ENCODE measurements at places on chromosomes 13 and 19.

DNA sequence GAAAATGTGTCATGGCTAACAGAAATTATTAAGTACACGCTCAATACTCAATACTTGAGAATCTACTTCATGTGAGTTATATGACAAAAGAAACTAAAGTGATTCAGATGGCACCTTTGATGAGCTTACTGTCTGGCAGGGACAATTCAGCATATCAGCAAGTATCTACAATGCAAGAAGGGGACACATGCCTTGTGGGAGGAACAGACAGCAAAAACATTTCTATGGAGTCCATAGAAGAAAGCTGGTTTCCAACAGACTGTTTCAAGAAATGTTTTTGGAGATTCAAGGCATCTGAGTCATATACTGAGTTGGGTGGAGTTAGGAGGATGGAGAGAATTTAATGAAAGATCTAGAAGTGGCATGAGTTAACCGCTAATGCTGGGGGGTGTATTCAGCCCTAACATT, 54.7 kb downstream of the MBNL2 start:
- no peak for DNase-seq

- no peak for DNase-seq
Observed at GRCh38 chr13:60453490-60453889, 56.5 kb downstream of the TDRD3 start.

GRCh38 chr13:24280720-24281119, 28.7 kb upstream of the C1QTNF9 start:
- no peak for DNase-seq

DNA sequence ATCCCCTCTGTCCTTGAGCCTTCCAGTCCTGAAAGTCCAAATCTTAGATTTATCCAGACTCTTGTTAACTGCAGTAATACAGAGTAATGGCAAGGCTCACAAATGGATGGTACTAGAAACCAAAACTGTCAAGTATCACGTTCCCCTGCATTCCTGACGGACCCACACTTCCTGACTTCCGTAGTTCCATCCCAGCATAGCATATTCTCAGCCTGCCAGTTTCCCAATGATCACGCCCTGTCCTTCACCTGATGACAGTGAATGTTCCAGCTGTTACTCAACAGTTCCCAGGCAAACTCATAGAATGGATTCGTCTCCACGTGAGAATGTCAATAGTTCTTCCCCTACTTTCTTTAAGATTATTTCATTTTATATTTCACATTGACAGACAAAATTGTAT, 33.6 kb downstream of the SLC7A1 start:
- no peak for DNase-seq

GRCh38 chr13:43107780-43108179, 84.4 kb downstream of the DNAJC15 start:
- DNase-seq, result no peak

DNA sequence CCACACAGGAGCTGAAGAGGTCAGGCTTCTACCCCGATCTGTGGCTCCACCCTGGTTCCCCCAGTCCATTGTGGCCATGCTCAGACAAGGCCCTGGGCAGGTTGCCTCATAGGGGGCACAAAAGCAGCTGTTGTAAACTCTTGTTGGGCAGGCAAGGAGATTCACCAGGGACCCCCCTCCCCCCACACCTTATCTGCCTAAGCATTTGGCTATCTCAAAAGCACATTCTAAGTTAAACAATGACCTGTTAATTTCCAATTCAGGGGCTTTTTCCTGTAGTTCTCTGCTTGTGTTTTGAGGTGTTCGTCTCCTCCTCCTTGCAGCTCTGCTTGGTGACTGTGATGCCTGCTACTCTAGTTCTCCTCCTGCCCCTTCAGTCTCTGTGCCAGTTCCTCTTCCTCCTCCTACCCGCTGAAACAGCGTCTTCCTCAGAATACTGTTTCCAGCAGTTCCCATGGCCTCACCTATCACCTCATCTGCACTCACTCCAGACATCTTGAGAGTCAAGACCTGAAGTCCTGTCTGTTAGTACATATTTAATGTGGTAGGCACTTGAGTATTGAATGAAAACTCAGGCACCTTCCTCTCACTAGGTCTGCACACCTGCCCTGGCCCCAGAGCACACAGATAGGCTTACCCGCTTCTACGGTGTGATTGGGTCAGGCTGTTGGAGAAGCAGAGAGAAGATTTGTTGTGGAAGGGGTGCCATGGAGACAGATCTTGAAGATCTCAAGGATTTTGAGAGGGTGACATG, 31.7 kb downstream of the SPATA13 start:
- DNase-seq, result no peak

DNA sequence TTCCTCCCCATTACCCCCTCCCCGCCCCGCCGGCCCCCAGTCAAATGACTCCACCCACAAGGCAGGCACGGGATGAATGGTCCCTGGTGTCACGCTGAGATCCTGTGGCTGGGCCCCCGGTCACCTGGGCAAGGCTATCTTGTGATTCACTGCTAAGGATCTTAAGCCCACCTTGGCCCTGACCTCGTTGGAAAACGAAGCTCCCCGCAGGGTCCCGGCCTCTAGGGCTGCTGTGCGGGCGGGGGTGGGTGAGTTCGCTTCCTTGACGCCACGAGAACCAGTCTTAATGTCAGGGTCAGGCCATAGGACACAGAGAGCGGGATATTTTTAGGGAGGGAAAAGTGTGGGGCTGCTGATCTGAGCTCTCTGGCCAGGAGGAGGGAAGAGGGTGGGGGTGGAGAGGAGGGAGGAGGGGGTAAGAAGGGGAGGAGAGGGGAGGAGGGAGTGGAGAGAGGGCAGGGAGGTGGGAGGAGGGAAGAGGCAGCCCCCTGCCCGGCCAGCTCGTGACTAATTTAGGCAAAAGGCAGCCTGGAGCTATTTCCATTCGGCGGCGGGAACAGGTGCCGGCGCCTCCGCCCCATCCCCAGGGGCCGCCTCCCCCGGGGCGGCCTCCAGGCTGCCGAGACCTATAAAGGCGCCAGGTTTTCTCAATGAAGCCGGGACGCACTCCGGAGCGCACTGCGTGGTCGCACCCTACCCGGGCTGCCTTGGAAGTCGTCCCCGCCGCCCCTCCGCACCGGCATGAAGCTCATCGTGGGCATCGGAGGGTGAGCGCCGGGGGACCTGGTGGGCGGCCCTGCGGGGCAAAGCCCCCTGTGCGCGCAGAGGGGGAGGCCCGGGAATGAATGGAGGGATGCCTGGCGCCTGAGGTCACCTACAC, at the start of gene NMRK2:
Gene NMRK2 (plus strand): TSS at position 139 of the 880 bp plus-strand sequence. CDS start 603 bp downstream, at position 742.
- no peak for DNase-seq

All from right forelimb (tissue), 1 donor.